IPS-NIHi11 (cell line): ENCODE measurements at places on chromosomes 7 and 10.

DNA sequence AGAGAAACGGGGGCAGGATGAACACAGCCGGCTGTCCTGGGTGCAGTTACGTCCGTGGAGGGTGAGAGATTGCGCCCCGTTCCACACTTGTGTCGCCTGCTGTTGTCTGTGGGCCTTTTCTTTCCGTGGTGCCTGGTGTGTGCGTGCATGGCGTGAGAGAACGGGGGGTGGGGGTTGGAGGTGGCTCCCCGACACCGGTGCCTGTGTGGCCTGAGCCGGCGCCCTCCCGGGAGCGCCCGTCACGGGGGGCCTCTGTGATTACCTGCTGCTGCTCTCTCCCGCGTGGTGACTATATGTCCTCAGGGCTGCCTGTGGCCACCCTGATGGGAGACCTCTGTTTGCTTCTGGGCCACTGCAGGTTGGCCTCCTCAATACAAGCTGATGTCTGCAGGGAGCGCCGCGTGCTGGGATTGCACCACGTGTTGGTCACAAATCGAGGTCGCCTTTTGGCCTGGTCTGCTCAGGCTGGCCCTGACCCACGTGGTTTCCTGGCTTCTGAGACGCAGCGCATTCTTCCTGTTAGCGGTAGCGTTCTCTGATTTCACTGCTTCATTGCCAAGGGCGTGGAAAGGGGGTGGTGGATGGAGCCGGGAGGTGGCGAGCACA lies 10.9 kb upstream of the AP5Z1 start:
- DNase-seq, result no peak

DNA sequence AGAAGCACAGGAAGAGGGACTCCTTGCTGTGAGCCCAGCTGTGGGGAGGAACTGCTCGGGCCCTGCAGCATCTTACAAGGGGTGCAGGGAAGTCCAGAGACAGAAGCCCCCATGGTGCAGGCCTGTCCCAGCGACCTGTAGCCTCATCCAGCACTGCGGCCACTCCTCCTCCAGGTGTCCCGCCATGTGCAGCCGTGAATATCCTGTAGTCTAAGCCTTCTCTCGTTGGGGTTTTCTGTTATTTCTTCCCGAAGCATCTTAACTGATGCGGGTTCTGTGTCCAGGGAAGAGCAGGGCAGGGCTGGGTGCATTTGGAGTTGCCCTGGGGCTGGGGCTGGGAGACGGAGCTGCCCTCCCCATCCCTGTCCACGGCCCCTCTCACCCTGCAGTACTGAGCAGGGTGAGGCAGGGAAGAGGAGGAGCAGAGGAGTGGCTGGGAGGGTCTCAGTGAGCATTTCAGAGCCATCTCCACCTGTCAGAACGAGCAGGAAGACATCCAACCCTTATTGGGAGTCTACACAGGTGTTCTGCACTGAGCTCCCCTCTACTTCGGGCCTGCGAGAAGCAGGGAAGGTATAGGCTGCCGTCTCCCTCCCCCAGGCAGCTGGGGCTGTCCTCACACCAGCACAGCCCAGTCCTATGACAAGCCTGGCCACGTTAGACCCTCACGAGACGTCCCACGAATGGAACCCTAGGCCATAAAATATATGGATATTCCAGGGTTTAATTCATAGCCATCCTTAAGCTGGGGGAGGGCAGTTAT lies 494.5 kb downstream of the DNAJB6 start:
- DNase-seq, result no peak

GRCh38 chr10:119221666-119222065 lies 14.3 kb downstream of the GRK5 start:
- DNase-seq, result no peak

- peak; percentile 57 for DNase-seq
Measured at GRCh38 chr7:159020987-159021386, 123.7 kb downstream of the VIPR2 start.

- no peak for DNase-seq
Measured at GRCh38 chr7:132906193-132906835, 175.6 kb downstream of the CHCHD3 start.

GRCh38 chr10:62224606-62225005 lies 44.0 kb downstream of the RTKN2 start:
- peak; percentile 17 for DNase-seq

GRCh38 chr10:35219891-35220890 lies 93.5 kb downstream of the CREM start:
- no peak for DNase-seq

DNA sequence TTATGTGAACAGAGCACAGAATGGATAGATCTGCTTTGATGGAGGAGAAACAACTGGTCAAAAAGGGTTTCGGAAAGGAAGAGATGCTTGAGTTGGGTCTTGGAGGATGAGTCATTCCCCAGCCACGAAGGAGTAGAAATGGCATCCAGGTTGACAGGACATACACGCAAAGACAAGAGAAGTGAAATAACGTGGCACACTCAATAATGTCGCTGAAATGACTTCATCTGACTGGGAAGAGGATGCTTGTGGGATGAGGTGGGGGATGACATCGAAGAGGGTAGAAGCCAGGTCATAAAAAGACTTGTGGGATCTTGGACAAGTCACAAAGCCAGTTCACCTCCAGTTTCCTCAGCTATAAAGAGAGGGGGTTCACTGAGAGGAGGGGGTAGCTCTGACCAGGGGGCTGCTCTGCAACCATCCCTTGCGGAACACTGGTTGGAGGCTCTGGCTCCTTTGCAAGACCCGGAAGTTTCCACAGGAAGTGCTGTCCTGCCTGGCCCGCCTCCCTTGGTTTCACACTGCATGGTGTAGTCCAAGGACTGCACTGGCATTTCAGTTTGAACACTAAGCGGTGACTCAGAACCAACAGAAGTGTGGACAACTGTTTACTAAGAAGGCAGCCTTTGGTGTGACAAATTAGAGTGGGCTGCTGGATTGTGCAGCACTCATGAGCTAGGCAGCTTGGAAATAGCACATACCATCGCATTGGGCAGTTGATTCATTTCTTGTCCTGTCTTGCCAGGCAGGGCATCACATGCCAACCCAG lies 189.9 kb upstream of the ADO start:
- DNase-seq, result no peak

GRCh38 chr7:136142583-136142982 lies 165.4 kb upstream of the MTPN start:
- no peak for DNase-seq

GRCh38 chr10:100888957-100889356 lies 23.8 kb upstream of the SLF2 start:
- DNase-seq, result no peak

DNA sequence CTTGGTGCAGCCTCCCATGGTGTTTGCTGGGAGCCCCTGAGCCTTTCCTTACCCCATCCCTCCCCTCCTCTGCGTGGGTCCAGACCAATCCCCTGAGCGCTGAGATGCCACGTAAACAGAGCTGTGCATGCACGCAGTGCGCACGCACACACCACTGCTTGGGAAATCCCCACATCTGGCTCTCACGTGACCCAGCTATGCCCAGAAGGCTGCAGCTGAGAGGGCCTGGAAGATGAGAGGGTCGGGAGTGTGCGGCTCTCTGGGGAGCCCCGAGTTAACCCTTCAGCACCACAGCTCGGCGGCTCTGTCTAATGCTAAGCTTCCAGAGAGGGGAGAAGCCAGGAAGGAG lies 177.2 kb downstream of the SH3PXD2A start:
- DNase-seq, result no peak

- DNase-seq, result no peak
Measured at GRCh38 chr7:108592646-108593201, 23.1 kb downstream of the DNAJB9 start.

DNA sequence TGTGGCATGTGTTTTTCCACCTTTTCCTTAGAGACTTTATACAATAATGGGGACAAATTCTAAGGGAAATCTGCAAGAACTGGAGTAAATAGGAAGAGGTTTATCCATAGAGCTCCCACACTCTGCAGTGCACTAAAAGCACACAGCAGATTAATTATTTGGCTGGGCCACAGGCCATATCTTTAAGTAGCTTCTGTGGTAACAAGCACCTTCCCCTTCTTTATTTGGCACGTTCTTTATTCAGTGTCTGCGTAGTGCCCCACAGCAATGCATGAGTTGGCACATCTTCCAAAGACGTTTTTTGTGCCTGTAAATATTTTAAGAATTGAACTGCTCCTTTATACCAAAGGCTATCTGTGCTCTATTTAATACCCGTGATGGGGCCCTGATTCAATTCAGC lies 104.9 kb upstream of the MBL2 start:
- no peak for DNase-seq

DNA sequence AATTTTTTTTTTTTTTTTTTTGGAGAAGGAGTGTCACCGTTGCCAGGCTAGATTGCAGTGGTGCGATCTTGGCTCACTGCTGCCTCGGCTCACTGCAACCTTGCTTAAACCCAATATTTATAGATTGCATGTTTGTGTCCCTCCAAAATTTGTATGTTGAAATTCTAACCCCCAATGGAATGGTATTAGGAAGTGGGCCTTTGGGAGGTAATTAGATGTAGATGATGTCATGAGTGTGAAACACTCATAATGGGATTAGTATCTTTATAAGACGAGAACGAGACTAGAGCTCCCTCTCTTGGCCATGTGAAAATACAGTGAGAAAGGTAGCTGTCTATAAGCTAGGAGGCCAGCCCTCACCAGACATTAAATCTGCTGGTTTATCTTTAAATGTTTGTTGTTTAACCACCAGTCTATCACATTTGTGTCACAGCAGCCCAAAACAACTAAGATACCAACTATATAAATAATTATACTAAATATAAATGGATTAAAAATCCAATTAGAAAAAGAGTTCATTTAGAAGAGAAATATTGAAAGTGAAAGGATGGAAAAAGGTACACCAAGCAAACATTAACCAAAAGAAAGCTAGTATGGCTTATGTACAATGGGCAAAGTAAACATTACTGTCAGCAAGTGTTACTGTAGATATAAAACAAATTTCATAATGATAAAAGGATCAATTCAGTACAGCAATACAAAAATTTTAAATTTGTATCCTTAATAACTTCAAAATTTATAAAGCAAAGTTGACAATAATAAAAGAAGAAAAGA lies 9.3 kb downstream of the TCAF1 start:
- DNase-seq, result no peak

- DNase-seq, result no peak
Measured at GRCh38 chr7:20146451-20146850, 70.7 kb downstream of the MACC1 start.
